Occipital lobe (tissue), 3 donors: ENCODE measurements at places on chromosomes 12 and 14.
A peak's percentile ranks its signal among the peaks of the same experiment; 100 is the strongest.

DNA sequence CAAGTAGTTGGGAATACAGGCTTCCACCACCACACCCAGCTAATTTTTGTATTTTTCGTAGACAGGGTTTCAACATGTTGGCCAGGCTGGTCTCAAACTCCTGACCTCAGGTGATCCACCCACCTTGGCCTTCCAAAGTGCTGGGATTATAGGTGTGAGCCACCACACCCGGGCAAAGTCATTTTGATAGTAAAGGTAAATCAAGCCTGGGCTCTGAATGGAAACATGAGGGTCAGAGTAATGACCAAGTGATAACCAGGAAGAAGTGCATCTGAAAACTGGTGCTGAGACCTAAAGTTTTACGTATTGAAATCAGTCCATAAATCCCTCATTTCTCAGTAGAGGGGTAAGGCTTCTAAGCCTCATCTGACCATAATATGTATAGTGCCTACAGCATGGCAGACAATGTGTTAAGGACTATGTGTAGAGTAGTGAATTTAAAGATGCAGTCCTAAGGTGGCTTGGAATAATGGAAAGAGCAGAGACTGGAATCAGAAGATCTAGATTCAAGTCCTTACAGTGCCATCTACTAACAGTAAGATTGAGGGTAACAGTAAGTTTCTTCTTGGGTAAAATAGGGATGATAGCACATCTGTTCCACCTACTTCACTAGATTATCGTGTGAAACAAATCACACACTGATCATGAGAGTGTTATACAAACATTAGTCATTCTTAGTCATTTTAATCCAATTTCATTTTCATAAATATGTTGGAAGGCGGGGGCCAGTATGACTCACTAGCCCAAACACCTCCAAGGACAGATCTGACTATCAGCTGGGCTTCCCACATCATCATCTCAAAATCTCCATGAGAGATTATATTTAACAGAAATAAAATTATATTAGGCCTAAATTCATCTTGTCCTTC lies 11.2 kb downstream of the MAP4K5 start:
- DNase-seq = no peak

GRCh38 chr14:60648249-60648933 lies 886 bp downstream of the SIX1 start:
- no peak for DNase-seq

DNA sequence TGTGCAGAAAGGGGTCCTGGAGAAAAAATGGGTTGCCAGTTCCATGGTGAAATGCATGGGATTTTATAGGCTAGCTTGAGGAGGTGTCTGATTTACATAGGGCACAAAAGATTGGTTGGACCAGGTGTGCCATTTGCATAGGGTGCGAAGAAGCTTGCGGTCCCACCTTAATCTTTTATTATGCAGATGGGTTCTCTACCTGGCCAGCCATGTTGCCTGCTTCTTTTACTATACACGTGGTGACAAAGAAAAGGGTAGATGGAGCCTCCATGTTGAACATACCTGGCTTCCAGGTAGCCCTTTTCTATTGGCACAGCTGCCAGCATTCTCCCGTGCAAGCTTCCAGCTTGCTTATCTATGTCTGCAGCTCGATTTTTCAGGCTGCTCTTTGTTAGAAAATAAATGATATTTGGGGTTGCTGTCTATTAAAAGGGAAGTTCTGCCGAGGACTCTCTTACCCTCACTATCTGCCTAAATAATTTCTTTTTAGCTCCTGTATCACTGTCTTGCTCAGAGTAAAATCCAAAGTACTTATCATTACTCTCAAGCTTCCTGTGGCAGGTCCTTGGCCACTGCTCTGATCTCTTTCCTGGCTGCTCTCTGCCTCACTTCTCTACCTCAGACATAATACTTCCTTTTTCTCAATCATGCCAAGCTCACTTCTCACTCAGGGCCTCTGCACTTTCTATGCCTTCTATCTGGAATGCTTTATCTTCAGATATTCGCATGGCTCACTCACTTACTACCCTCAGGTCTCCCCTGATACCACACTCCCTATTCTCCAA lies 216.0 kb upstream of the DAAM1 start:
- no peak for DNase-seq

- no peak for DNase-seq
Measured at GRCh38 chr12:124120739-124121138, 147.7 kb downstream of the ZNF664 start.

- DNase-seq = no peak
Measured at GRCh38 chr14:98198385-98198784, 1073.6 kb downstream of the BCL11B start.

GRCh38 chr14:61484031-61484430 lies 162.7 kb downstream of the PRKCH start:
- DNase-seq = no peak

DNA sequence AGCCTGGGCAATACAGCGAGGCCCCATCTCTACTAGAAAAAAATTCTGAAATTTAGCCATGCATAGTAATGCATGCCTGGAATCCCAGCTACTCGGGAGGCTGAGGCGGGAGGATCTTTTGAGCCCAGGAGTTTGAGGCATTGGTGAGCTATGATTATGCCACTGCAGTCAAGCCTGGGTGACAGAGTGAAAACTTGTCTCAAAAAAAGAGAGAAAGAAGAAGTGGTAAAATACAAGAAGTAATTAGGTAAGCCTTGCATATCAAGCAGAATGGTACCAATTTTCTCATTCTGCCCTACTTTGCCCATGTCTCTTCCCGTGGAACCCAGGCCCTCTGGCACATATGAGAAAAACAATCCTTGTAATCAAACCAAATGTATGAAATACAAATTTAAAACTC lies 70.7 kb downstream of the SUSD6 start:
- no peak for DNase-seq

- DNase-seq = no peak
Measured at GRCh38 chr12:51817027-51817953, 31.2 kb downstream of the FIGNL2 start.

GRCh38 chr12:28110329-28110728 lies 79.9 kb upstream of the CCDC91 start:
- no peak for DNase-seq

DNA sequence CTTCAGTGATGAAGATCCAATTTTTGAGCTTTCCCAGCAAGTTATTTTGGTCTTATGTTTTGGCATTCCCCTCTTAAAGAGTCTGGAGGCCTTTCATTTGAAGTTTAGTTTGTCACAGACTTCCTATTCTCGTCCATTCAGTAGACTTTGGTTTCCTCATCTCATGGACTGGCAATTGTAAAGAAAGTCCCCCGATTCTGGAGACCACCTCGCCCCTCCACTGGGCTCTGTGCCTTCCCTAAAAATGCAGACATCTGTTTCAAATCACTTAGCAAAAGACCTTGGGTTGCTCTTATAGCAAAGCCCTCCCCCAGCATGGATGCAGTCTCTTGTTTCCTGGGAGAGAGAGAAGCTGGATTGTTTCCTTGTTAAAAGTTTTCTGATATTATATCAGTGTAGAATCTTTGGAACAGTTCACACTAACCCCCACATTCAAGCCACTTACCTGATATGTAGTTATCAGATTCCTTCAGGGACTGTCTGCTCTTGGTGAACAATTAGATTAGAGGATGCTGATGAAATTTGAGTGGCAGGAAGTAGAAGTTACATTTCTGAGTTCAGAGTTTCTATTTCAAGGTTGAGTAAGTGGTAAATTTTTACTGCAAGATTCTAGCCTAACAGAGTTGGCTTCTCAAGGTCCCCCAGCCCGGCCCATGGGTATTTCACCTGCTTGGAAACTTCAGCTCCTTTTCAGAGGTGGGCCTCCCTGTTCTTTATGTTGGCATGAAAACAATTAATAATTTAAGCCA lies 56.3 kb downstream of the PLXNC1 start:
- no peak for DNase-seq

- DNase-seq = no peak
Measured at GRCh38 chr14:87088588-87088987, 904.4 kb downstream of the GALC start.

DNA sequence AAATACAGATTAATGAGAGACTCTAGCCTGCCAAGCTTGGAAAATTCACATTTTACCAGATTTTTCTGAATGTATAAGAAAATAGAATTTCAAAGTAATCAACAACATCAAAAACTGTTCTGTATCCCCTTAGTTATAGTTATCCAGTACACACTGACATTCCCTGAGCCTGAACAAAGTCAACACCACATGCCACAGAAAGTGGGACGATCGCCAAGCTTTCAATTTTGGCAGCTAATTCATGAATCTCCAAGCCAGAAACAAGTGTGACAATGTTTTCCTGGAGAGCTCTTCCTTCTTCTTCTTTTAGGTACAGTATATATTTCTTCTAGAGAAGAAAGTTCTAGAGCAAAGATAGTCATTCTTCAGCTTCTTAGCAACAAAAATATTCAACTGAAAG lies 290.2 kb downstream of the PRKD1 start:
- no peak for DNase-seq

DNA sequence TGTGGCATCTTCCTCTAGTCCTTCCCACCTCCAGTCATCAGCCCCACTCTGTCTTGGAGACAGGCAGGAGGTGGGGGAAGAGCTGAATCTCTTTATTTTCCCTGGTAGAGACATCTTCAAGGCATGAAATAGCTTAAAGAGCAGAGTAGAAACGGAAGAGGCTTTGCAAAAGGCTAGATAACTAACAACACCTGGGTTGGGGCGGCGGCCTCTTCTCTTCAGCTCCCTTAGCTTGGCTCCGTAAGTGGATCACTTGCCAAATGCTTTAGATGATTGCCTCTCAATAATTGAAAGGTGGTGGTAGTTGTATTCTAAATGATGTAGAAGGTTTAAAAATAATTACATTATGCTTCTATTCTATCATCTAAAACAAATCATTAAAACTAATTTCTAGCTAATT lies 36.1 kb downstream of the SSPN start:
- no peak for DNase-seq

- DNase-seq = no peak
Measured at GRCh38 chr12:22562036-22563028, 18.0 kb upstream of the C2CD5 start.

DNA sequence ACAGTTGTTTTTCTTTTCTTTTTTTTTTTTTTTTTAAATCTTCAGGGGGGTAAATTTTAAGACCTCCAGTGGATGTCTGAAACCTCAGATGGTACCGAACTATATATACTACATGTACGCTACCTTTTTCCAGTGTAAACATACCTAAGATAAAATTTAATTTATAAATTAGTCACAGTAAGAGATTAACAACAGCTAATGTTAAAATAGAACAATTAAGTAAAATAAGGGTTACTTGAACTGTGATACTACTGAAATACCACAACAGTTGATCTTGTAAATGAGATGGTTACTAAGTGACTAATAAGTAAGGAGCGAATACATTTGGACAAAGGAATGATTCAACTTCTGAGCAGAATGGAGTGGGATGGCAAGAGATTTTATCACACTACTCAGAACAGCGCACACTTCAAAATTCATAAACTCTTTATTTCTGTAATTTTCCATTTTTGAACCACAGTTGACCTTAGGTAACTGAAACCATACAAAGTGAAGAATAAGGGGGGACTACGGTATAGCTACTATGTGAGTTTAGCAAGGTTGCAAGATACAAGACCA lies 80.5 kb upstream of the PCED1B start:
- no peak for DNase-seq

DNA sequence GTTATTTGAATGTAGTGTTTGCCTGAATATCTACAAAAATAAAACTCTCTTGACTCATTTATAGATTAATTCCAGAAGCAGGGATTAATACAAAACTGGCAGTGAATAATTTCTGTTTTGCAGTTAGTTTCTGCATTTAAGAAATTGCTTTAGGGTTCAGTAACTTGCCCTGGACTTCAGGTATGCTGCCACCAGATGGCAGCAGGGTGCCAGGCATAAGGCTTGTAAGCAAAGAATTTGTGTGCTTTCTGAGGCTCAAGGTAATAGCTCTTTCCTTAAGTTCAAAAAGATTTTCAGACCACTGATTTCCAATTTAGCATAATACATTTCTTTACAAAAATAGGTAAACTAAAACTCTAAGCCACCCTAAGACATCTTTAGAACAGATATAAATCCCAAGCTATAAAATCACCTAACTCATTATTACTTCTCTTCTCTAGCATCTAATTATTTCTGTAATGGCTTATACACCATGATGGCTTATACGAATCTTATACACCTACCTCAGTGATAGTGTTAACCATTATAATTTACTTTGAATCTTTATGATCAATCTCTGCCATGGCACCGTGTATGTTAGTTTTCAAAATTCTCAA lies 398.3 kb downstream of the APAF1 start:
- DNase-seq = peak; percentile 51

GRCh38 chr12:131862994-131863710 lies 31.3 kb upstream of the ULK1 start:
- no peak for DNase-seq

DNA sequence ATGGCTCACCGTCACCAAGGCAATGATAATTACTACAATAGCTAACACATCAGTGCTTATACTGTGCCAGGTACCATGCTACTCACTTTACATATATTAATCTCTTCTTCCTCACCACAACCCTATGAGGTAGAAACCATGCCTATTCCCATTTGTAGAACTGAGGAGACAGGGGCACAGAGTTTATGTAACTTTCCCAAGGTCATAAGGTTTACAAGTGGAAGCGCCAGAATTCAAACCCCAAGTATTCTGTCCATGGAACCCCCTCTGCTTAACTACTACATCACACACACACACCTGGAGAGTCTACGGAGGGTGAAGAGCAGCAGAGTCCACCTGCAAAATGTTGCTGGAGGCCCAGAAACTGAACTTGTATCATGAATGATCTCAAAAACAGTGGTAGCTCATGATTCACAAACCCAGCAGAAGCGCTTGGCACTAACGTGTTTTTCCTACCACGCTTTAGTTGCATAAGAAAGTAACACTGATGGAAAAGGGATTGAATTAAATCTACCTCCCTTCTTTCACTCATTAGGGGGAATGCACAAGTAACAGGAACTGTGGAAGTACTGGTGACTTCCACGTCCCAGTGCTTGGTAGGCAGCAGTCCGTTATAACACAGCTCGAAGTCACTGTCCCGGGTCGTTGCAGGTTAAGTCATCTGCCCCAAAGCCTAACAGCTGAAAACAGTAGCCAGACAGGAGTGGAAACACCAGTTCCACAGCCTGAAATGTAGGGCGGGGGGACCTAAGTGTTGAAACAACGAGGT lies 2.0 kb downstream of the ITPR2 start:
- no peak for DNase-seq

- peak; percentile 32 for DNase-seq
Measured at GRCh38 chr12:19131025-19131444, 1.5 kb downstream of the PLEKHA5 start.

- DNase-seq = peak; percentile 13
Measured at GRCh38 chr14:62143245-62143644, 381.0 kb downstream of the SNAPC1 start.
